CD4-positive, alpha-beta T cell treated with Interleukin-15 for 1 hour (primary cell): ENCODE measurements at places on chromosomes 1 and 21.
A peak's percentile ranks its signal among the peaks of the same experiment; 100 is the strongest.

- no peak for DNase-seq
Measured at GRCh38 chr1:204217648-204218000, 3.8 kb upstream of the GOLT1A start.

- DNase-seq, result no peak
Measured at GRCh38 chr1:7761103-7761502, 10.0 kb upstream of the VAMP3 start.

- DNase-seq, result no peak
Measured at GRCh38 chr1:21045351-21045750, 131.3 kb downstream of the EIF4G3 start.

DNA sequence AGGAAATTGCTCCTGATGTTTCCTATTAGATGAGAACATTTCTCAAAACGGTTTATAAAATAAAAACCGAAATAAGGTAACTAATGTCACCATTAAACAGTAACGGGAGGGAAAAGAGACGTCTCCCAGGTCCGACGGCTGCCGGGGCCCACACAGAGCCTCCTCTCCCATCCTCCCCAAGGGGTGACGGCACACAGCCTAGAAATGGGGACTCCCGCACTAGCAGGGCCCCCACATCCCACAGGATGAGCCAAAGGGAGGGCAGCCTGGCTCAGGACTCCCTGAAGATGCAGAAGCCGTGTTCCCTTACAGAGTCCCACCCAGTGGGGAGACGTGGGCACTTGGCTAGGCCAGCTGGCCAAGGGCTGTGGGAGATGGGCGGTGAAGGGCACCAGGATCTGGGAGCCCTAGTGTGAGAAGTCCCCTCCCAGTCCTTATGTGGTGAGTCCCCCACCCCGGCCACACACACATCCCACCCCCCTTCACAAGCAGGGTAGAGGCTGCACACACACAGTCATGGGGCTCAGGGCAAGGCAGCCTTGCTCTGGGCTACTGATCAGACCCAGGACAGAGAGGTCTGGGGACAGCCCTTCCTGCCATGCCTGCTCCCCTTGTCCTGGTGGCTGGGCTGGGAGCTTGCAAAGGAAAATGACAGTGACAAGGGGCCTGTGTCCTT lies 3.3 kb downstream of the KRTAP10-3 start:
- DNase-seq, result no peak

- no peak for DNase-seq
Measured at GRCh38 chr1:17922833-17923232, 167.7 kb downstream of the ACTL8 start.

DNA sequence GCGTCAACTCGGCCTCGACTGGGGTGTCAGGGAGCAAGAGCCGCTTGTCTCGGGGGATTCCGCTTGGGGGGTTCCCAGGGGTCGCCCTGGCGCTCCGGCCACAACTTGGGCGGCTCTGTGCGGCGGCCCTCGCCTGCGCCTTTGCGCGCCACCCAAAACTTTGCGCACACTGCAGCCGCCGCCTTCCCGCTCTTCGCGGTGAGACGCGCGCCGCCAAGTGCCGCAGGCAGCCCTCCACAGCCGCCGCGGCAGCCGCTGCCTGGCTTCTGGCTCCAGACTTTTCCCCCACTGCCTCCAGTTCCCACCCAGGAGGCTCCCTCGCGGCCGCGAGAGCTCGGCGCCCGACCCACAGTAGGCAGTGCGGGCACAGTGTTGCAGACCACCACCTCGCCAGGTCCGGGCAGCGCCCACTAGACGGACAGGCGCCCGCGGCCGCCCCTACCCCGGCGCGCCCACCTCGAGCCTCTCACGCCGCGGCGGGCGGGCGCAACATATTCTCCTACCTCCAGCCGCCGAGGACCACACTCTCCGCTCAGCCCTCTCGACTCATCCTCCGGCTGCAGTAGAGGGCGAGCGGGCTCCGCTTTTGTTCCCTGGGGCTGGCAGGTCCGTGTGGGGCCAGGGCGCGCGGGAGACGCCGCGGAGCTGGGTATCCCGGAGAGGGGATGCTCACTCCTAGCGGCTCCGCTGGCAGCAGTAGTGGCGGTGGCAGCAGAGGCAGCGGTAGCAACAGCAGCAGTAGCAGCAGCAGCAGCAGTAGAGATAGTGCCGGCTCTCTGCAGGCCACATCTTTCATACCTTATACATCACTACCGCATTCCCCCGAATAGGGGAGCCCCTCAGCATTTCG lies 296.6 kb downstream of the OMA1 start:
- no peak for DNase-seq

DNA sequence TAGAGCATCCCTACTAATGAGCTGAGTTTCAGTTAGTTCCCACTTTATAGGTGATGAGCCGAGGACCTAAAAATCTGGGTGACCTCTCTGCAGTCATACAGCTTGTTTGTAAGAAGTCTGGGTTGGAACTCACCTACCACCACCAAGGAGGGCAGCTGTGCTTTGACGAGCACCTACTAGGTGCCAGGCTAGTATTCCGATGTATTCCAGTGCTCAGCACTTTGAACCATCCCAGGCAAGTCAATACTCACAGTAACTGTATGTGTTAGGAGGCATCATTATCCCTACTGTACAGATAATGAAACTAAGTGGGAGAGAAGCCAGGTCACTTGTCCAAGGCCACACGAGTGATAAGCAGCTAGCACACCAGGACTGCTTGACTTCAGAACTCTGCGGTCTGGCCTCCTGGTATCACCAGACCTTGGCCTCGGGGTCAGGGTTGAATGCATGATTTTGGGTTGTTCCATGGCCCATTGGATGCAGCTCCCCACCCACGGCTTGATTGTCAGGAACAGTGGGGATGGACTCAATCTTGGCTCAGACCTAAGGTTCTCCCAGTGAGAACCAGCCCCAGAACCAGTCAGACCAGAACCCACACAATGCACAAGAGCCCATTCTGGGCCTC lies 20.7 kb downstream of the ECE1 start:
- DNase-seq, result no peak

- no peak for DNase-seq
Measured at GRCh38 chr1:9853249-9853595, 29.5 kb upstream of the CLSTN1 start.

GRCh38 chr1:198031086-198031485 lies 113.9 kb downstream of the LHX9 start:
- DNase-seq, result no peak

DNA sequence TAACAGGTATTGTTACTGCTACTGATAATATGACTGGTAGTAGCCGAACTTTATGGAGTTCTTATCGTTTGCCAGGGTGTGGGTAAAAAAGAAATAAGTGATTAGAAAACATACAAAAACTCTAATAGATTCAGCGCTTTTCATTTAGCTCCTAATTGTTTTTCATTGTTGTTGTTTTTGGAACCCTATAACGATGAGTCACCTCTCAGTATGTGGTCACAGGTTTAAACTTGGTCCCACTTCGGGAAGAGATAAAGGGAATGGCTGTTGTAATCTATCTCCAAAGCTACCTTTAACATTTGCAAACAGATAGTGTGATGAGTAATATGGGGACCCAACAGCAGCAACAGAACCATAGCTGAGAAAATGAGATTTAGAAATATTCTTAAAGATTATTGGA lies 62.7 kb upstream of the BCL10 start:
- no peak for DNase-seq

DNA sequence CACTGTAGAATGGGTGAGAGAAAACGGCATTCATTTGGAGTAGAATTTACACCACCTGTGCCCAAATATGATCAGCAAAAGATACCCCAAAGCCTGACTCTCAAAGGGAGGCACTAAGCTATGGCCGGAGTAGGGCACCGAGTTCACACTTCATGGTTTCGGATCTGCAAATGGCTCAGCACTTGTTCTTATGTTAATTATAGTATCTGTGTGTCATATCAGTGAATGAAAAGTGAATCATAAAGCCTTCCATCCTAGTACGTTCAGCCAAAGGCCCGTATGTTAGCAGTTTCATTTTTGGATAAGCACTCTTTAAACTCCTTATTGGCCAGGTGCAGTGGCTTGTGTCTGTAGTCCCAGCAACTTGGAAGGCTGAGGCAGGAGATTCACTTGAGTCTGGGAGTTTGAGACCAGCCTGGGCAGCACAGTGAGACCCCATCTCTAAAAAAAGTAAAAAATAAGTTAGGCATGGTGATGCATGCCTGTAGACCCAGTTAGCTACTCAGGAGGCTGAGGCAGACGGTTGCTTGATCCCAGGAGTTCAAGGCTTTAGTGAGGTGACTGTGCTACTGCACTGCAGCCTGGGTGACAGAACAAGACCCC lies 4.9 kb upstream of the CORT start:
- no peak for DNase-seq

DNA sequence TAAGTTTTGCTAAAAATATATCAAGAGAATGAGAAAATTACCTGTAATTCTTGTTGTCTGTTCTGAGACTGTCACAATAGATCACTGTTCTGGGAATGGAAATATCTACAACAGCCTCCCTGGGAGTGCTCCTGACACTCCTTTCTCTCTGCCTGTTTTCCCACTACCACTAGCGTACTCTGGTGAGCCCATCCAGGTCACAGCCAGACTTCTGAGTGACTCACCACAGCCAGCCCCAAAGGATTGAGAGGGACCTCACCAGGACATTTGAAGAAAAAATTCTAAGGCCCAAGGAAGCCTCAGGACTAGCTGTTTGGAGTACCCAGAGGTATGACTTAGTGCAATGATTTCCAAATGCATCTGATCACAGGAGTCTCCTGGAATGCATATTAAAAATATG lies 39.0 kb upstream of the TADA1 start:
- DNase-seq, result no peak

DNA sequence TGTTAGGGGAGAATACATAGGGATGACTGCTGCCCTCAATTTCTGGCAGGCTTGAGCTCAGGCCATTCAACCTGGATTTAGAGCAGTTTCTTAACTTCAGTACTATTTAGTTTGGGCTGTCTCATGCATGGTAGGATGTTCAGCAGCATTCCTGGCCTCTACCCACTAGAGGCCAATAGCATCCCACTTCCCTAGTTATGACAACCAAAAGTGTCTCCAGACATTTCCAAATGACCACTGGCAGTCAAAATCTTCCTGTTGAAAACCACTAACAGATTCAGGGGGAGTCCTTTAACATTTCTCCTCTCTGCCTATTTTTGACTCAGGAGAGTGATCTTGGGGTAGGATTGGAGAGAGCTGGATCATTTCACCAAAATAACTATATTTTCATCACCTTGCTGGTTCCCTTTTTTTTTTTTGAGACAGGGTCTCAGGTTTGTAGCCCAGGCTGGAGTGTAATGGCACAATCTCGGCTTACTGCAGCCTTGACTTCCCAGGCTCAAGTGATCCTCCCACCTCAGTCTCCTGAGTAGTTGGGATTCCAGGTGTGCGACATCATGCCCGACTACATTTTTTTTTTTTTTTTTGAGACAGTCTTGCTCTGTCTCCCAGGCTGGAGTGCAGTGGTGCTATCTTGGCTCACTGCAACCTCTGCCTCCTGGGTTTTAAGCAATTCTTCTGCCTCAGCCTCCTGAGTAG lies 8.7 kb downstream of the GNAT2 start:
- DNase-seq, result no peak

GRCh38 chr1:86828024-86828423 lies 85.9 kb downstream of the SELENOF start:
- no peak for DNase-seq

GRCh38 chr1:194813096-194813495 lies 1626.7 kb upstream of the B3GALT2 start:
- DNase-seq, result no peak

DNA sequence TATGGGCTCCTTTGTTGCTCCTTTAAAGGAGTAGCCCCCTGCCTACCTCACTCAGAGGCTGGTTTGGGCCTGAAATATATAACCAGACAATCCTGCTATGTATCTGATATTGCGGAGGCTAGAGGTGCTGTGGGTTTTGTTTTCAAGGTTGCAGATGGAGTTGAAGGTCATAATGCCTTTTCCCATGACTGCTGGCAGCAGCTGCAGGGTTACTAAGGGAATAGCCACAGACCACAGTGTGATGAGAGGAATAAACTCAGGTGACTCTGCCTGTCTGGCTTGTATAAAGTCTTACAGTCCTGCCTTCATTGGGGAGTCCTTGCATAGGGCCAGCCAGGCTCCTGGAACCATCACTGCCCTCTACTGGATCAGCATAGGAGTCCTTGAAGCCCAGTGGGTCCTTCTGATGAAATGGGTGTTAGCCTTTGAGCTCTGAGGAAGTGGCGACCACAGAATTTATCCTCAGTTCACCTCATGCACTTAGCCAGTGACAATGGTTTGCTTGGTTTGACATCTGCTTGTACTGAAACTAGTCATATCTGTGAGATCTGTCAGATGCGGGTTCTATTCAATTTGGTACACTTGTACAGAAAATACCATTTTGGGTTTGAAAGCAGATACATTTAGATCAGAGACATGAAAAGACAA lies 174.4 kb upstream of the HMCN1 start:
- DNase-seq, result peak; percentile 75

GRCh38 chr1:233490488-233490887 lies 123.4 kb upstream of the KCNK1 start:
- no peak for DNase-seq

DNA sequence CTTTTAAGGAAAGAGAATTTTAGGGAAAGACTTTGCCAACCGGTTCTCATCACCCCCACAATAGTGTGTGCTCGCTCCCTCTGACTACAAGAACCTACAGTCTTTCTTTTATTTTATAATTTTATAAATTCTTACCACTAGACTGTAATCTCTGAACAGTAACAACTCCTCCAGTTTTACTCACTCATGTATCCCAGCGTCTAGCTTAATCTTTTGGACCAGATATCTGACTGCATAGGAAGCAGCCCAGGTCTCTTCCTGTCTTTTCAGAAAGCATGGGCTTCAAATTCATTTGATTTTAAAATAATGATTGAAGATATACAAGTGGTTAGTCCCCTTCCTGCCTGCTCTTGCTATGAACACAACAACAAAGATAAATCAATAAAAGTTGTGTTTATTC lies 19.0 kb upstream of the DUSP10 start:
- no peak for DNase-seq

DNA sequence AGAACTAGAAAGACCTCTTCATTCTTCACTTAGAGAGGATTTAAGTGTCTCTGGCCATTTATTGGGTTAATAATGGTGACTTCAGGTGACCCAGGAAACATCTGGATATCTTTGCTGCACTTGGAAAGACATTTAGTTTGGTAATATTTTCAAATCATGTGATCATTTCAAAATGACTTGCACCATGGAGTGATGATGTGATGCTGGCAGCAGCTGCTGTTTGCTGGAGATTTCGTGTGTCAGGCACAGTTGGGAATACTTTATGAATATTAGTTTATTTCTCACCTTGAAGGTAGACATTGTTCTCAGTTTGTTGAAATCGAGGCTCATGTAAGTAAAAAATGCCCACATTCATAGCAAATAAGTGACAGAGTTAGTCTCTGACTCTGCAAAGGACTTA lies 236.0 kb downstream of the DISC1 start:
- no peak for DNase-seq

DNA sequence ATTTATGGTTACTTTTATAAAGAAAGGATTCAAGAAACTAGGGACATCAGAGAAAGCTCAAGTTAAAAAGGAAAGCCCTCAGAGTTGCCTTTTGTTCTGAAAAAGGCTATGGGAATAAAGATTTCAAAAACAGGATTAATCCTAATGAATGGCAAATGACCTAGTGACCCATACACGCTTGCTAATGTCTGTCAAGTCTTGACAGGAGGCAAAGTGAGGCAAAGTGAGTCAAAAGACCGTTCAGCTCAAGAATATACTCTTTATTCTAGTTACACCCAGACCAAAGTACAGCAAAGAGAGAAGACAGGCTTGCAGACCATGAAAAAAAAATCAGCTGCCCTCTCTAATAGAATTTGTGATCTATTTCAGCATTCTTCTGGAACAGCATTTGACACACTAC lies 3.5 kb downstream of the ZNF436 start:
- no peak for DNase-seq

- no peak for DNase-seq
Measured at GRCh38 chr1:184219414-184219813, 167.4 kb upstream of the C1orf21 start.

- DNase-seq, result no peak
Measured at GRCh38 chr1:151318975-151319374, 8.2 kb downstream of the PI4KB start.

- DNase-seq, result no peak
Measured at GRCh38 chr1:7581754-7582459, 189.2 kb upstream of the VAMP3 start.
